Thoracic aorta (tissue), 2 donors: ENCODE measurements at places on chromosomes 1 and 21. TPM values are rescaled to one million over a fixed set of nuclear protein-coding genes. Genes with fewer than 3 reads are reported as not detected.

DNA sequence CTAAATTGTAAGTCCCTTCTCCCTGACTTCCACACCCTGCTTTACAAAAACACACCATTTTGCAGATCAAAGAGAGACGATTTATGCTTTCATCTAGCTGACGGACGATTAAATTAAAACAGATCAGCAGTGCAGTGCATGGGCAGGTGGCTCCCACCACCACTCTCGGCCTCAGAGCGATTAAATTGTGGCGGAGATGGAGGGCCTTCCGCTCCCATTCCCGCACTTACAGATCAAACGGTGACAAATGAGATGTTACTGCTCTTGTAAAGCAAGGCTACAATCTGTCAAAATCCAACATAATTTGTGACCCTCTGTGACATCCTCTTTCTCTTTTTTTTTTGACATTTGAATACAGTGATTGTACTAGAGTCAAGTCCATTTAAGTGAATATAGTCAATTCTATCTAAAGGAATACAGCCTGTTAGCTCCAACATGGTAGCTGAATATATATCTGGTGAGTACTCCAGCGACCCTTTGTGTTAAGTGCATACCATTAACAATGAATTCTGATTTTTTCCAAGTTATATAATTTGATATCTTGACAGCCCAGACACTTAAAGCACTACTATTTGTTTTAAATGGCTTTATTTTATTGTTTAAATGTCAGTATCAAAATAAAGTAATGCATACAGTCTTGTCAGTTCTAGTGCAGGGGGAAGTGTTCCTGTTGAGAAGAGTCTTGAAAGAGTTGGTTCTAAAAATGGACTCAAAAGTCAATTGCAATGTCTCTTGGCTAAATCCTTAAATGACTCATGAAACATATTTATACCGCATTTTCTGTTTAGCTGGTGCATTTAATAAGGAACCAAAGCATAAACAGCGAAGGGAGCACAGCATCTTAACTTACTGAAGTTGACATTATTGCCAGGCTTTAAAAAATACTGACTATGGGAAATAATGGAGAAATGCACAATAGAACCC lies 109.0 kb downstream of the ESRRG start:
- DNase-seq, result no peak

- no peak for DNase-seq
Observed at GRCh38 chr1:239778208-239778813, 313.4 kb upstream of the FMN2 start.

- no peak for DNase-seq
Observed at GRCh38 chr1:206116191-206116872, 856 bp downstream of the AVPR1B start.

DNA sequence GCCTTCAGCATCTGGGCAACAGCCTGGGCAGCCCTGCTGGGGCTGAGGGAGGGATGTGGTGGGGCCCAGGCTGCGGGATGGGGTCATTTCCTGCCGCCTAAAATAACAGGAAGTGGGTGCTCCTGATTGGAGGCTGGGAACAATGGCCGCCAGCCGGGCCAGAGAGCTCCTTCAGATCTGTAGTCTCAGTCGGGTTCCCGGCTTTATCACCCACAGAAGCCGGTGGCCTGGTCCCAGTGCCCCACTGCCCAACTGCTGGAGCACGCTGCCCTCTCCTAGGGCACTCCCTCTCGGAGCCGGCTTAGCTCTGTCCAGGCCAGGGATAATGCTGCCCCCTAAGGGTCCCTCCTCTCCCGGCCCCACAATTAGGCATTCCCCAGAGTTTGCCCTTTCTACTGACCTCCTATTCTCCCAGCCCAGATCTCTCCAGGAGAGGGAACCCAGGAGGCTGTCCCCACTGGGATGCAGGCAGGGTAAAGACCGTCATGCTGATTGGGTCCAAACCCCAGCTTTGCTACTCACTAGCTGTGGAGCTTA lies 5.1 kb downstream of the MAP7D1 start:
- DNase-seq, result no peak

- no peak for DNase-seq
Observed at GRCh38 chr1:153231363-153231762, 14.0 kb downstream of the PRR9 start.

DNA sequence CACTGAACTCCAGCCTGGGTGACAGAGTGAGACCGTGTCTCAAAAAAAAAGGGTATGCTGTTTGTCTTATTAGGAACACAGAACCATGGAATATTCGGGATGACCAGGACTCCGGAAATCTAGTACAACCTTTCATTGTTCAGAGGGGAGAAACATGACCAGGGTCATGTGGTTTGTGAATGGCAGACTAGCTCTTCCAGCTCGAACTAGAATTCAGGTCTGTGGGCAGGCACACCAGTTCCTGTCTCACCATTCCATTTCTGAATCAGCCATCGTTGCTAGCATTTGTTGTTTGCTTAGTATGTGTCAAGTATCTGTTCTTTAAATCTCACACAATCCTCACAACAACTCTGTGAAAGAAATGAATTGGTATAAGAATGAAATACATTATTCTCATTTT lies 50.9 kb downstream of the MDM4 start:
- no peak for DNase-seq

DNA sequence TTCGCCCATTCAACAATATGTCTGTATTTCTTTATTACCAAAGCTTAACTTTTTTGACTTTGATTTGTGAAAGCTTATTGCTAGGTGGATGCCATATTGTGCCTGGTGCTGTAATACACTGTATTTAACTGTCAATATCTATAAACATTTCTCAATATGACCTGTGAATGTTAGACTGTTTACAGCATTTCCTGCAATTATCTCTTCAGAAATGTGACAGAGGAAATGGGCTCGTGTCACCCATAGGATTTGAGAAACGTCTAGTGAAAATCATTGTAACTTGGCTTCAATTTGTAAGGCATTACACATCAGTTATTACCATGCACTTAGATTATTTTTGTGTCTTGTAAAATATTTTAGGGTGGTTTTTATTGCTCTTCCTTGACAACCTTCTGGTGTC lies 237.8 kb upstream of the ADGRL2 start:
- no peak for DNase-seq

GRCh38 chr1:223137455-223138085 lies 5.5 kb downstream of the TLR5 start:
- no peak for DNase-seq

DNA sequence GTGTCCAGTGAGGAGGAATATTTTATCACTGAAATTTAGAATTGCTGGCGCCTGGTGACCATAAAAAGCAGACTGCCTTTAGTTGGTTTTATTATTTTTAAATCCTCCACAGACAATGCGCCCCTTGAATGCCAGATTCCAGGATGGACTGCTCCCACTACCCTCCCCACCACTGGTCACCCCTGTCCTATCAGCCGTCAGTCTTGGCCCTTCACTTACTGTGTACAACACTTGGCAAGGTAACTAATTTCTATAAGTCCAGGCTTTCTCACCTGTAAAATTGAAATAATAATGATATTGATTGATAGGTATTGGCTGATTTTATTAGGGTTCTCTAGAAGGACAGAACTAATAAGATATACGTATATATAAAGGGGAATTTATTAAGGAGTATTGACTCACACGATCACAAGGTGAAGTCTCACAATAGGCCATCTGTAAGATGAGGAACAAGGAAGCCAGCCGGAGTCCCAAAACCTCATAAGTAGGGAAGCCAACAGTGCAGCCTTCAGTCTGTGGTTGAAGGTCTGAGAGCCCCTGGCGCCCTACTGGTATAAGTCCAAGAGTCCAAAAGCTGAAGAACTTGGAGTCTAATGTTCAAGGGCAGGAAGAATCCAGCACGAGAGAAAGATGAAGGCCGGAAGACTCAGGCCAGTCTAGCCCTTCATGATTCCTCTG lies 17.8 kb downstream of the RHEX start:
- no peak for DNase-seq

GRCh38 chr1:2880086-2880485 lies 78.6 kb upstream of the TTC34 start:
- no peak for DNase-seq

GRCh38 chr1:116850436-116850835 lies 59.3 kb upstream of the PTGFRN start:
- DNase-seq, result no peak

DNA sequence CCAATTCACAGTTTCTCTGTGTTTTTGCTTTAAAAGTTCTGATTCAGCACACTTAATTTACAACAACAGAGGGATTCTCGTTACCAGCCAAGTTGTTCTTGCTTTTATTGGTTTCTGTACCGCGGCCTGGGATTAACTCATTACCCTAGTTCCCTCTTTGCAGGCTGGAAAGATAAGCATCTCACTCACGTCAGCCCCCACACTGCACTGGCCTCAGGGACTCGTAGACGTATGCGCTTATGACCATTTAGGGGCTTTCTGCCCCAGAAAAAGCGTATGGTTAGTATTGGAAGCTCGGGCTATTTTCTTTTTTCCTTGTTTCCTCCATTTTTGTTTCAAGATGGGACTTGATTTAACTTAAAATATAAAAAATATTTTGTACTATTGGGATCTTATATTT lies 76.0 kb downstream of the POFUT2 start:
- no peak for DNase-seq

DNA sequence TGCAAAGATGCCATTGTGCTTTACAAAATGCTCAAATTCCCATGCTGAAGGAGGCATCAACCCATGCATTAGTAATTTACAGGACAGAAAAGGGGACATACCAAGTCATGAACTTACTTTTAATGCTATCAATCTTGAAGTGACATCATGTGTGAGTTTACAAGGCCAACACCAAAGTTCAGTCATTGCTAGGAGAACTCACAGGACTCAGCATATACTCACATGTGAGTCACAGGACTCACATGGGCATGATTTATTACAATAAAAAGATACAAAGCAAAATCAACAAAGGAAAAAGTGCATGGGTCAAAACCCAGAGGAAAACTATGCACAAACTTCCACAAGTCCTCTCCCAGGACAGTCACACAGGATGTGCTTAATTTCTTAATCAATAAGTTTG lies 1656.0 kb downstream of the MRPL39 start:
- DNase-seq, result no peak

GRCh38 chr1:205535096-205535495 lies 30.6 kb downstream of the CDK18 start:
- DNase-seq, result no peak

GRCh38 chr1:29282924-29283803 lies 46.8 kb downstream of the PTPRU start:
- DNase-seq, result no peak

GRCh38 chr1:240508201-240508600 lies 103.8 kb downstream of the GREM2 start:
- no peak for DNase-seq

The PBX1 gene
- 50.5 TPM for total RNA-seq

The FNDC5 gene
- total RNA-seq, result 18.8 TPM
